ENCODE measurements at places on chromosomes 5 and 9. TPM values are rescaled to one million over a fixed set of nuclear protein-coding genes. Genes with fewer than 3 reads are reported as not detected.

GRCh38 chr5:66438696-66439095 lies 157.5 kb upstream of the MAST4 start:
- no peaks in the 10 kb centered on the region for H3K27me3 ChIP-seq
- no peak overlapping the region for H3K27ac ChIP-seq
- H3K4me3 ChIP-seq, result no peak overlapping the region

GRCh38 chr9:133727277-133727875 lies 10.8 kb downstream of the SARDH start:
- no peak overlapping the region for H3K4me3 ChIP-seq
- no peaks in the 10 kb centered on the region for H3K4me1 ChIP-seq
- no peak overlapping the region for H3K27ac ChIP-seq
- DNase-seq, result no peak
- no peaks in the 10 kb centered on the region for H3K36me3 ChIP-seq
- H3K27me3 ChIP-seq, result peaks cover 48% of the 10 kb centered on the region

- H3K4me1 ChIP-seq, result no peaks in the 10 kb centered on the region
- no peaks in the 10 kb centered on the region for H3K27me3 ChIP-seq
- H3K4me3 ChIP-seq, result no peak overlapping the region
- no peak overlapping the region for H3K27ac ChIP-seq
- DNase-seq, result no peak
Measured at GRCh38 chr5:53956196-53956595, 354.2 kb downstream of the ARL15 start.

- H3K4me3 ChIP-seq, result no peak overlapping the region
- H3K27ac ChIP-seq, result no peak overlapping the region
- no peaks in the 10 kb centered on the region for H3K36me3 ChIP-seq
- DNase-seq, result no peak
- H3K4me1 ChIP-seq, result peaks cover 4% of the 10 kb centered on the region
- H3K27me3 ChIP-seq, result no peaks in the 10 kb centered on the region
Measured at GRCh38 chr5:113195771-113196170, 219.2 kb downstream of the DCP2 start.

The SLC31A1 gene
- 11.0 TPM for total RNA-seq

Data from esophagus squamous epithelium (tissue), 5 donors.